GF-D8 (cell line): ENCODE measurements at places on chromosomes 16 and 17.

DNA sequence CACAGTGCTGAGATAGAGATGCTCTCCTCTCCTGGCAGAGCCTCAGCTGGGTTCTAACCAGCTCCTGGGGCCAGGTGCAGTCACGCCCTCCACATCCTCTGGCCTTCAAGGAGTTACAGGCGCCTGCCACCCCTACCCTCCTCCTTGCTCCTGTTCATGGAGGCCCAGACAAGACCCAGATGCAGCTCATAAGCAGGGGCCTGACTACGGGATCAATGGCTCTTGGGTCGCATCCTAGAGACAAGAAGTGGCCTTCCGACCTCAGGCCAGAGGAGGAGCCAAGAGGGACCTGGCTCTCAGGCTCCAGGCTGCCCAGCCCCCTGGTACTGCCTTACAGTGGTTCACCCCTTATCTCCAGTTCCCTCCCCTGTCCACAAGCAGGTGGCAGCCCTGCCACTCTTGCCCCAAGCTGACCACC lies 23.0 kb downstream of the ARHGAP27 start:
- no peak for DNase-seq

DNA sequence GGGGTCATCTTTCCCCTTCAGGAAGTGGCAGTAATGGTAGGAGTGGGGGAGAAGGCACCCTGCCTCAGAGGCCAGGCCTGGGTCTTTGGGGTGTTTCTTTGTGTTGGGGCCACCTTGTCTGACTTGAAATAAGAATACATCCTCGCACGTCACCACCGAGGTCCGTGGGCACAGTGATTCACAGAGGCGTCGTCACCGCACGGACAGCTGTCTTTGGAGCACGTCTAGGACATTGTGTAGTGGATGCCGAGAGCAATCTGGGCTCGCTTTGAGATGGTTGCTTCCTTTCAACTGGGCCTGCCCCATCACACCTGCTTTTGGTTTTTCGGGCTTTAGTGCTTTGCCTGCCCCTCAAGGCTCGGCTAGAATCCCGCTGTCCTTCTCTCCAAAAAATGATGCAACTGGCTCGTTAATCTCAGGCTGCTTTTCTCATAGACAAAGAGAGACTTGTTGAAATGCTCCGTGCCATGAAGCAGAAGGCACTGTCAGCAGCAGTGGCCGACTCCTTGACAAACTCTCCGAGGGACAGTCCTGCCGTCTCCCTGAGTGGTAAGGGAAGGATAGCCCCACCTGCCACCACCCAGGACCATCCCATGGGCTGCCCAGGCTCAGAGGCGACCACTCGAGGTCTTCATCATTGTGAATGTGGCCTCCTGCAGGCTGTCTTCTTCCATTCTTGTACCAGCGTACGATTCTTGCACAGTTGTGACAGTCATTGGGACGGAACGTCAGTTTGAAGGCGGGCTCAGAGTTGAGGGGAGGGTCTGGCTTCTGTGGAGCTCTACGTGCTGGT lies 24.0 kb downstream of the GINS2 start:
- DNase-seq = no peak

- DNase-seq = no peak
These were observed 23.4 kb downstream of the ADAT1 start for GRCh38 chr16:75599452-75600277.

GRCh38 chr17:36469733-36470132 lies 16.7 kb upstream of the ZNHIT3 start:
- DNase-seq = no peak

DNA sequence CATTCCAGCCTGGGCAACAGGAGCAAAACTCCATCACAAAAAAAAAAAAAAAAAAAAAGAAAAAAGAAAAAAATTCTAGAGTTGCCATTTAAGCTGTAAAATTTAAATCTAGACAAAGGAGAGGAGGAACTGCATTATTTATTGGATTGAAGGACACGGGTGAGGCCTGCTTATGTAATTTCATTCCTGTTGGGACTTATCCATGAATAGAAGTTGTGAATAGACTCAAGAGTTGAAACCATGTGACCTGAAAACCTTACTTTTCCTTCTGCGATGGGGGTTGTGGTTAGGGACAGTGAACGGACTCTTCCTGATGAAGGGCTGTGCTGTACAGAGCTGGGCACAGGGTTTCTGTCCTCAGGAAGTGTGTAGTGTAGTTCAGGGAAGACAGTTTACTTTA lies 22.5 kb downstream of the BANP start:
- DNase-seq = no peak

- DNase-seq = no peak
These were observed 9.2 kb upstream of the PRR29 start for GRCh38 chr17:63988741-63989621.

DNA sequence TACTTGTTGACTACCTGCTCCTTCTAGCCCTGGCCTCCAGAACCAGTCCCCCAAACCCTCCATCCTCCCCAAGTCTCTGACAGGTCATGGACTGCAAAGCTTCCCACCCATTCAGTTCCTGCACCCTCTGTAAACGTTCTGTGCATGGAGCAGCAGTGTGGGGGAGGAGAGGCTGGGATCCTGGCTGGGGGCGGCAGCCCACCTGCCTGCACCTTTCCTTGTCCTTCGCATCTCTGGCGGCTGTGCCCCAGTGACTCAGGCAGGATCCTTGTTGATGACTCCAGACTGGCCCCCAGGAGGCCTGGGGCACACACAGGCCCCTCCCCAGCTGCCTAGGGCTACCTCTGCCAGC lies 1.6 kb upstream of the PKMYT1 start:
- no peak for DNase-seq

DNA sequence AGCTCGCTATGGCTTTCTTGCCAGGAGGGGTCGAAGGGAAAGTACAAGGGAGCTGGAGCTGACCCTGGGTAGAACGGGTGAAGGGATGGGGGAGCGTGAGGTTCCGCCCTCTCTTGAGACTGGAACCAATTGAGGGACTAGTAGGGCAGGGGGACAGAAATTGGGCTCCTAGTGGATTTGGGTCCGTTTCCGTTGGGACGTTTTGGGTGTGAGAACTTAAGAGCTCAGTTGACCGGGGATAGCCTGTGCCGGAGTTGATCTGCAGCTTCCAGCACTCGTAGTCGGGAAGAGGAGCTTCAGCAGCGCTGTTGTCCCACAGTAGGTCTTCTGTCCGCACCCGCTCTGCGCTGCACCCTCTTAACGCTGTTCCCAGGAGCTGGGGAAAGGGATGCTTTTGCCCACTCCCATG lies 481 bp downstream of the CNTROB start:
- DNase-seq = no peak

GRCh38 chr16:82855471-82855870 lies 228.7 kb downstream of the CDH13 start:
- no peak for DNase-seq

GRCh38 chr17:7673239-7673638 lies 14.1 kb downstream of the TP53 start:
- DNase-seq = no peak

DNA sequence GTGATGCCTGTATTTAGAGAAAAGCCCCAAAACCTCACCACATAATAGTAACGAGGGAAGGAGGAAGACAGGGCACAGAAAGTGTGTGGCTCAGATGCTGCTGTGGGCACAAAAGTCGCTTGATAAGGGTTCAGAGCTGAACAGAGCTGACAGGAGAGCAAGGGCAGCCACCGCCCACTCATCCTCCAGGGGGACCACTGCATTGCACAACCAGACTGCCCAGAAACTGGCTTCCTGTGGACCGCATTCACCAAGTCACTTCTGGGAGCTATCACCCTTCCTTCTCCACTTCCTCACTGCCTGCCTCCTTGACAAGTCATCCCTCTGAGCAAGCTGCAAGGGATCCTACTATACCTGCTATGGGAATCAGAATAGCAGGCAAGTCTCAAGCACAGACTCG lies 512.4 kb upstream of the CDH11 start:
- no peak for DNase-seq

DNA sequence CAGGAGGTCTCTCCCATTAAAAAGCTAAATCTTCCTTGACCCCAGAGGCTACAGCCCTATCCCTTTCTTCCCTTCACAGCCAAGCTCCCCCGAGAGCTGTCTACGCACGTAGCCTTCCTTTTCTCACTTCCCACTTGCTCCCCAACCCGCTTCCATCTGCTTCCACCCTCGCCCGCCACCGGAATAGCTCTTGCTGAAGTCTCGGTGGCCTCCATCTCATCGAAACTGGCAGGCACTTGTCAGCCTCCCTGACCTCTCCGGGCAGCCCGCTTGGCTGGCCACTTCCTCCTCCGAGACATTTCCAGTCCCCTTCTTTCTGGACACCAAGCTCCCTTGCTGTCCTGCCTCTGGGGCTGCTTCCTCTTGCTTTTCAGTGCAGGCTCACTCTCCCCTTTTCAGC lies 10.7 kb upstream of the EPOP start:
- no peak for DNase-seq

DNA sequence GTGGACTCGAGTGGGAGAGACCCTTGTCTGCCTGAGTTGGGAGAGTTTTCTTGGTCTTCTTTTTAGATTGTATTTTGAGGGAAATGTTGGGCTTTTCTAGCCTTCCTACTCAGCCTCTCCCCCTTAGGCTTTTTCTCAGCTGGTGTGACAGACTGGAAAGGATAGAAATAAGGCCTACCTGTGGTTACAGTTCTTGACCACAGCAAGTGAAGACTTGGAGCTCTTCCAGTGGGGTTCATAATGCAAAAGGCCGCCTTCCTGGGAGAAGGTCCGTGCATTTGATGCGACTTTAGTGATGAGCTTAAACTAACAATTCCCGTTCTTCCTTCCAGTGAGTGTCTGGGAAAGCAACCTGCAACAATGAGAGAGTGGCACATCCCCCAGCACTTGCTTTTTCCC lies 56.8 kb downstream of the B9D1 start:
- DNase-seq = no peak

DNA sequence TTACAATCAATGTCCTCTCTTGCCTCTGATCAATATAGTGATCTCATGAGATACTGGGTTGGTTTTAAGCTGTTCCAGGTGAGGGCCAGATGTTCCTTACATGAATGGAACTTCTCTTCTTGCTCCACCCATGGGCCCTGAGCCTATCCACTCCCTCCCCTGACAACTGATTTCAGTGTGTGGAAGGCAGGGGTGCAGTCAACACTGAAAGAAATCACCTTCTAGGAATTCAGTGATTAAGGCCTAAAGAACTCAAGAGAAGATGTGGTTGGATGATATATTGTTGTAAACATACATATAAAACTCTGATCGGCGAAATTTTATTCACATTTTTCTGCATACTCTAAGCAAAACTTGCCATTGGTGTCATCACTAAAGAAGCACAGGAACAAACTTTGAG lies 6.7 kb upstream of the GOSR2 start:
- no peak for DNase-seq

DNA sequence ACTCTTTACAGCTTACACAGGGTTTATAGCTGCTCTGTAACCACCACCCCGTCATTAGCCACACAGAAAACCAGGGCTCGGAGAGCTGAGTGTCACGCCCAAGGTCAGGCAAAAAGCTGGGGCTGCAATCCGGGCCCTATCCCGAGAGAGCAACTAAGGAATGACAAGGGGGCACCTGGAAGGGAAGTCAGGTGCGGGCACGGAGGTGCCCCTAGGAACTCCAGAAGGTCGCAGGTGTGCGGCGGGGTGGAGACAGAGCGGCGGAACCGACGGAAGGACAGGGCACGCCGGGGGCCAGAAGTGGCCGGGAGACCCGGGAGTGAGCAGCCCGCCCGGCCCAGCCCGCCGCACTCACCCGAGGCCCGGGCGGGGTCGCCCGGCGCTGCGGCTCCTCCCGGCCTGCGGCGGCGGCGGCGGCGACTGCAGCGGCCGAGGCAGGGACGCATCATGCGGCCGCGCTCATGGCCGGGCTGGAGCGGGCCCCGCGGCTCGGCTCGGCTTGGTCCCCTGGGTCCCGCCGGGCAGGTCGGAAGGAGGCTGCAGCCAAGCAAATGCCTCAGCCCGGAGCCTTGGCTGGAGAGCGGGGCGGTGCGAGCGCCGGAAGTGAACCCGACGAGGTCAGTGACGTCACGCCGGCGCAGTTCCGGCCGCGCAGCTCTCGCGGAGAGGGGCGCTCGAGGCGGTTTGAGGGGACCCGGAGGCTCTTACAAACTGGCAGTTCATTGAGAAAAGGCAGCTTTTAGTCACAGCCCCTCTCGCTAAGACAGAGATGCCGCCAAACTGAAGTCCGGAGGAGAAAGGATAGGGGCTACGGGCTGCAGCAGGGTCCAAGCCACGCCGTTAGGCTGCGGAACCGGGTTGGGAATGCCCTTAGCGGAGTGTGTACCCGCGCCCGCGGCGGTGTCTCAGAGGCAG lies at the start of gene ZDHHC7:
ZDHHC7 (minus strand) TSS at position 605 of the 915 bp plus-strand sequence. CDS start 20,917 bp downstream, outside the sequence.
- DNase-seq = peak; percentile 59

DNA sequence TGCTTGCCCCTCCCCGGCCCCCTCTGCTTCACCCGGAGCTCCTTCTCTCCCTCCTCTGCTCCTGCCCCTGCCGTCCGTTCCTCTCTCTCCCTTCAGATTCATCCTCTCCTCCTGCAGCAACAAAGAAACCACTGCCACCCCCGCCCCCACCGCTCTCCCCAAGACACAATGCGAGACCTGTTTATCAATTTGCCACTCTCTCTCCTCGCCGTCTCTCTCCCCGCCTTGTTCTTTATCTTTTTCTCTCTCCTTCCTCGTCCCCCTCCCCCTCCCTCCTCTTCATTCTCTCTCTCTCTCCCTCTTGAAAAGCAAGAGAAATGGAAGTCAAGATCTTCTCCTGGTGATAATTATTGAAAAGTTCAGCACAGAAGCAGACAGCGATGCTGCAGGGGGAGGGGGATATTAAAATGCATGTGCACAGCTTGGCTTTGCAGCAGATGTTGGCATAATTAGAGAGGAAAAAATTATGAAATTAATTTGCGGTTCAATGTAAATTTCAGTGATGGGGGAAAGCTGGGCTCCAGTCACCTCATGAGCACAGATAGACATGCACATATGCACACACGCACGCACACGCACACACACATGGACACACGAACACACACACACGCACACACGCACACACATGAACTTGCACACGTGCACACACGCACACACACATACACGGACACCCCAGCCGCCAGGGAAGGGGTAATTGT lies 58.1 kb upstream of the CBFA2T3 start:
- DNase-seq = no peak

- DNase-seq = no peak
These were observed 5.6 kb downstream of the GNG13 start for GRCh38 chr16:794853-795466.

GRCh38 chr17:28225271-28225670 lies 93.7 kb upstream of the TMEM97 start:
- no peak for DNase-seq
